Stimulated activated CD4-positive, alpha-beta T cell treated with anti-CD3 and anti-CD28 coated beads, Interleukin-12 subunit alpha, Interleukin-12 subunit beta, amount 100 ng/mL, for 48 hours (primary cell): ENCODE measurements at places on chromosomes 4 and X.

DNA sequence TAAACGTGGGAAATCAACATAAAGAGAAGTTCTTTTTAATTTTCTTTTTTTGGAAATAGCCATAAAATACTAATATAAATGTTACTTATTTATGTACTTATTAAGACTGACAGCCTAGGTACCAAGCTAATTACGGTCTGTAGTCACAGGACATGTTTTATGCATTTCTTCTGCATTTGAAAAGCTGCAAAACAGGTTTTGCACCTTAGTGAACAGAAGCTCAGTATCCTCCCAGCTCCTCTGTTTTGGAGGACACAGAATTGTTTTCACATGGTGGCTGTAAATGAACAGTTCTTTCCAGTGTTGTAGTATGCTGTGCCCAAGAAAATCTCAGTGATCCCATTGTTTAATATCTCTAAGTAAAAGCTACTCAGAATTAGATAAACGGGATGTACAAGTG lies 1788.0 kb upstream of the TENM3 start:
- no peak for DNase-seq

DNA sequence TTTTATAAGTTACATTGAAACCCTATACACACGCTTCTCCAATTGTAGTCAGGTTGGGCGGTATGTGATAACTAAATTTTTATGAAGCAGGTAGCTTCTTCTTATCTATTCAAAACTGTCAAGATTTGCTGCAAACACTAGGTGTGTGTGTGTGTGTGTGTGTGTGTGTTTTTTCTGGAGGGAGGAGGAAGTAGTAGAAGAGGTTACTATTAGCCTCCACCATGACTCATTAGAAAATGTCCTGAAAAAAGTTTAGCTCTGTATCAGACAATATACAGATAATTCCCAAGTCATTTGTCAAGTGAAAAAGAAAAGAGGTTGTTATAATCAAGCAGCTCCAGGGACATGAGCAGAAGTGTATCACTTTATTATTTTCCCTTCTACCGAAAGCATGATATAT lies 33.9 kb downstream of the PCDH7 start:
- no peak for DNase-seq

DNA sequence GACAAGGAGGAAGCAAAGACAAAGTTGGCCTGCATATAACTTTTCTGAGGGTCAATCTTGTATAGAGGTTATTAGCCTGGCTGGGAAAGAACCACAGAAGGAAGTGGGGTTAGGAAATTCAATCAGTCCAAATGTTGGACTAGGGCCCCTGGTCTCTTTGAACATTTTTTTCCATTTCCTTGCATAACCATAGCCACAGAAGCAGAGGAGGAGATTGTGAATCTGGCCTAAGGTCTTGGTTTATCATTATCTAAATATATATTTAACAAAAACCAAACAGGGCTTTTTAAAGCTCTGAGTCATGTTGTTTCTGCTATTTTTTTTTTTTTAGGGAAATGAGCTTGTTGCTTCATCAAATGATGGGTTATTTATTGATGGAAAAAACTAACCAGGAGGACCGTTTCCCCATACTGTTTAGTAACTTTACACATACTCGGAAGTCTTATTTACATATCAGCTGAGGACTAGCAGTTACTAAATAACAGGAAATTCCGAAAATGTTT lies 97.7 kb upstream of the ACSL4 start:
- no peak for DNase-seq

DNA sequence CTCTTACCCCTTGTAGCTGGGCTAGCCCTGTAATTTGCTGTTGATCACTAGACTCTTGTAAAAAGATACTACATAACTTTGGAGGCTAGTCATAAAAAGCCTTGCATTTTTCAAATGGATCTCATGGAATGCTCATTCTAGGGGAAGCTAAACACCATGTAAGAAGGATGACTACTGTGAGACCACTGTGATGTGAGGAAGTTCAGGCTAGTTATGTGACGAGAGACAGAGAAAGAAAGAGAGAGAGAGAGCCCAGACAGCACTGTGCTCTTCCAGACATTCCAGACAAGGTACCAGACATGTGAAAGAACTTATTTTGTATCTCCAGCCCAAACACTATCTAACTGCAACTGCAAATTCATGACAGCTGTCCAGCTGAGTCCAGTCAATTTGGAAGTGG lies 404.6 kb upstream of the PITX2 start:
- no peak for DNase-seq

DNA sequence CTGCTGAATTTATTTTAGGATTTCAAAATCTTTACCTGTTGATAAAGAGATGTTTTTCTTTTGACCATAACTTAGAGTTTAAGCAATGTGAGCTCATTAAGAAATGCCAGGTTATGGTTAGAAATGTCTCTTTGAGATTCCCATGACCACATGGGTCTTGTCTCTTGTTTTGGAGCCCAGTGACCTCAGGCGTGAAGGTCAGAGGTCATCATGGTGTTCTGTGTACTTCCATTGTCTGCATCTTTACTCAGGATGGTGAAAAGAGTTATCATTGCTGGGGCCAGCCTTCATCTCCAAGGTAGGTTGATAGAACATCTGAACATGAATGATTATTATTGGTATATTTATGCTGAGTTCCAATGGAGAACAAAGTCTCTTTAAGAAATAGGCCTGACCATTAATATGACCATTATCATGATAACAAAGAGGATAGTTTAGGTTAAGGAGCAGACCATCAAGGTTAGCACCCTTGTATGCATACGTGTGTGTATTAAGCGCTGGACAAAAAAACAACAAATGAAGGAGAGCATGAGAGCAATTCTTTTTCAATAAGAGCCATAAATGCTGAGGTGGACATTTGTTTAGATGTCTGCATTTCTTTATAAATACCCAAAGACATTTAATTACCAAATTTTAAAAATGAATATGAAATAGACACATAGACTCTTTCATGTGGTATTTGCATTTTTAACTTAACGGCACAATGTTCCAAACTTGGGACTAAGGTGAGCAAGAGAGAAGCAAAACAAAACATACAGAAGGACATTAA lies 120.6 kb upstream of the PAQR3 start:
- no peak for DNase-seq

- no peak for DNase-seq
These were observed 53.5 kb upstream of the IL21 start for GRCh38 chr4:122674371-122674770.
